ENCODE measurements at places on chromosomes 5 and 9.

DNA sequence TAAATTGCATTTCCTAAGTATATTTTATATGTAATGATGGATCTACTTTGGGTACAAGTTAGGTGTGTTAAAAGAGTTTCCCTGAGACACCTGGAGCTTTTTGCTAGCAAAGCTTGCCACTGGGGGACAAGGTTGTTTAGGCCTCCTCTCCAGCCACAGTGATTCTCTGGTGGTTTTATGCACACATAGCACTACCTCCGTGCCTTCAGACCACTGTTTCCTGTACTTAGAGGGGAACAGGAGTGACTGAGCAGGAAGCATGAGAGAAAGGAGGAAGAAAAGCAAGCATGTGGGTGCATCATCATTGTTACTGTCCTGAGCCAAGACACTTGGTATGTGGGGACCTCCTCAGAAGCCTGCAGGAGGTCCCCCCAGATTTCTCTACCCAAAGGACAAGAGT, 272.1 kb downstream of the RASEF start:
- DNase-seq: no peak

GRCh38 chr5:56078278-56079156, 83.8 kb upstream of the IL6ST start:
- DNase-seq: no peak

DNA sequence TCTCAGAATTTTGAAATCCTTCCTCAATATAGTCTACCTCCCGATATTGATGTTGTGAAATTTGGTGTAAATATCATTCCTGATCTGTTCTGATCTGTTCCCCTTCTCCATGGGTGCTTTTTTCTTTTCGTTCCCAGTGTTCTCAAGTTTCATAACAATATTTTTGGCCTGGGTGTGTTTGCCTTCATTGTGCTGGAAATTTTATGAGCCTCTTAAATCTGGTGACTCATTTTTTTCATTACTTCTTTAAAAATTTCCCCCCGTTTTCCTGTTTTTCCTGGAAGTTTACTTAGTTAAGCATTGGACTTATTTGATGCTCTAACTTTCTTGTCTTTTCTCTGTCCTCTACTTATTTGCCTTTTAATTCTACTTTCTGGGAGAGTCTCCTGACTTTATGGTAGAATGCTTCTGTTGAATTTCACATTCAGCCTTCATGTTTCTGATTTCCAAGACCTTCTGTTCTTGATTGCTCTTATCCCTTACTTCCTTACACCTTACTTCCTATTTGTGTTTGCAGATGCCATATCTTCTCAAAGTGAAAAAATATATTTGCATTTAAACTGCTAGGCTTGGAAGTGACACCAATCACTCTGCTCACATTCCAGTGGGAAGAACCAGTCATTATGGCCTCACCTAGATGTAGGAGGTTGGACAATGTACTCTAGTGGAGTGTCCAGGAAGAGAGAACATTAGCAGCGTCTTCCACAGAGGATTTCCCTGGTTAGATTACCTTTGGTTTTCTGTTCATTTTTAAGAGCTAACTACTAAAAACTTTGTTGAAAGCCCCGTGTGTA, 441.9 kb downstream of the ARHGEF28 start:
- no peak for DNase-seq

DNA sequence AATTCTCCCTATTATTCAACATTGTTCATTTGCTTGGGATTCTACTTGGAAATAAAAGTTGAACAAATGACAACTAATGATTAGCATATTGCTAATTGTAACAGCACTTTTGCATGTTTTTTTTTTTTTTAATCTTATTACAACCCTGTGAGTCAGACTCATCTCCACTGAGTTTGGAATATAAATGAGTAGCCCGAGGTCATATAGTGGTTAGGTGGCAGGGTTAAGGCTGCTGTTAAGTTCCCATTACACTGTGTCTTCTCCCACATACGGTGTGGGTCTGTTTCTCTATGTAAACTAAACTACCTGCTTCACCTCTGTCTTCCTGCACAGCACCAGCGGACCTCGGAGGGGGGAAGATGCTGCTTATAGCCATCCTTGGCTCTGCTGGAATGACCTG, 92.4 kb downstream of the EQTN start:
- no peak for DNase-seq

DNA sequence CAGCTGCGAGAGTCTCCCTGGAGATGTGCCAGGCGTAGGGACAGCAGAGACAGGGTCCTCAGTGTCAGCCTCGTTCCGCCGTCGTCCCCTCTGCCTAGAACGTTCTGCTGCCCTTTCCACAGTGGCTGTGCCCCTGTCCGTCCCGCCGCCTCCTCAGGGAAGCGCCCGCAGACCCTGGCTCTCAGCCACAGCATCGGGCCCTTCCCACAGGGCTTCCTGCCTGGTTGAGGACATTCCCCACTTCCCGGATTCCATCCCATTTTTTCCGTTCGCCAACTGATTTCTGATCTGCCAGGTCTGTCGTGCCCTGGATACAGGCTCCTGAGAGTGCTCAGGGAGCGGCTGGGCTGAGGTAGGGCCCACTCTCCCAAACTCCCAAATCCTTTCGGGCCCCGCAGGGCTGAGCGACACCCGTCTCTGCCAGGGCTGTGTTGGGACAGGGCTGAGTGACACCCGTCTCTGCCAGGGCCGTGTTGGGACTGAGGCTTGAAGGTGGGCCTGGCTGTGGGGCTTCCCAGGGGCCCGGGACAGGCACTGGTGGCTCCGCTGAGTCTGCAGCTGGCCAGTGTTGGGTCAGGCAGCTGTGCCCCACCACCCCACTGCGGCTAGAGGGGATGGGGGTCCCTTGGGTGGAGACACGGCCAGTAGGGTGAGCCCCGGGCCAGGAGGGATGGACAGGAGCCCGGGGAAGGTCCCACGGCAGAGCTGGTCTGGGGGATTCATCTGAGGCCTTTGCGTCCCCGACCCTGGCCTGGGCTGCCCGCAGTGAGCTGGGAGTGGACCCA, 15.9 kb downstream of the DNLZ start:
- DNase-seq: no peak

DNA sequence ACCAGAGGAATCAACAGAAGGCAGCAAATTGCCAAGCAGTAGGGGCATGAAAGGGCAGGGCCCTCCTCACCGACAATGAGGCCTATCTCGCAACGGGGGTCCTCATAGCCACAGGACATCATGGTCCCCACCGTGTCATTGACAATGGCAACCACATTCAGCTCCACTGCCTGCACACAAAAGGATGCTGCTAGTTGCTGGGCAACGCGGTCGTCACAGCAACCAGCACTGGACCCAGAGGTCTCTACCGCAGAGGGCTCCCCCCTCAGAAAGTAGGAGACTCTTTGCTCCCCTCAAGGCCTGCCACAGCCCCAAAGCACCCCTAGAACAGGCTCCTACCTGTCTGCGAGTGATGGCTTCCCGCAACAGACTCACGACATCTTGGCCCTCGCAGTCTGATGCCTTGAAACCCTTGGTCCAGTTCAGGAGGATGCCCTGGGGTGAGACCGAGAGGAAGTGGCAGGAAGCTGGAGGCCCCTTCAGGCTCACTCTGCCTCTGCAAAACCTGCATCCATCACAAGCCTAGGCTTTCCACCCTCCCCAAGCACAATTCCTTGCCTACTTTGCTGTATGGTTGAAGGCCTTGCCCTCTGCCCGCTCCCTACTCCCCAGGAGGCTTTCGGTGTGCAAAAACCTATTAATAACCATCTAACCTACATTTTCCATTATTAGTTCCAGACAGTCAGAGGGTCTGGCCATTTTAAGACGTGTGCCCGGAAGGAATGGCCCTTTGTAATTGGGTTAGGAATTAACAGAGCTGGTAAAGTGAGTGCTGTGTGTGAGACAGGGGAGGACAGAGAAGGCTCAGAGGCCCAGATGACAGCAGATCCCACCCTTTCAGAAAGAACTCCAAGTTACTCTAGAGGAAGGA, 15.2 kb downstream of the HK3 start:
- DNase-seq: no peak

DNA sequence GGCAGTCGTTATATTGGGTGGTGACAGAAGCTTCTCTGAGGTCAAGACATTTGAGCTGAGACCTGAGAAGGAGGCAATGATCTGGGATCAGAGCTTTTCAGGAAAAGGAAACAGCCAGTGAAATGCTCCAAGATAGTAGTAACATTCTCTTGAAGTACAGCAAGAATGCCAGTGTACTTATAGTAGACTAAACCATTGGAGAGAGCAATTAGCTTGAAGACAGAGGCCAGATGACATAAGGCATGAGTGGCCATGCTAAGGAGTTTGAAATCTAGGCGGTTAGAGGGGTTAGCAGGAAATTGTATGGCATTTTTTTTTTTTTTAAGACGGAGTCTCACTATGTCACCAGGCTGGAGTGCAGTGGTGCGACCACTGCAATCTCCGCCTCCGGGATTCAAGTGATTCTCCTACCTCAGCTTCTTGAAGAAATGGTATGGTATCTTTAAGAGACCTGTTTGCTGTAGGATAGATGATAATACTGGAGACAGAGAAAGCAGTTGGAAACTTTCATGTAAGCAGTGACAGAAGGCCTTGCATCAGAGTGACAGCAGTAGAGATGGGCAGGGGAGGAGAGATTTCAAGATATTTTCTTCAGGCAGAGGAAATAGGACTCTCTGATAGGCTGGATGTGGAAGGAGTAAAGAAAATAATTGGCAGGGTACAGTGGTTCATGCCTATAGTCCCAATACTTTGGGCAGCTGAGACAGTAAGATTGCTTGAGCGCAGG, 482.2 kb upstream of the PAPPA start:
- no peak for DNase-seq

DNA sequence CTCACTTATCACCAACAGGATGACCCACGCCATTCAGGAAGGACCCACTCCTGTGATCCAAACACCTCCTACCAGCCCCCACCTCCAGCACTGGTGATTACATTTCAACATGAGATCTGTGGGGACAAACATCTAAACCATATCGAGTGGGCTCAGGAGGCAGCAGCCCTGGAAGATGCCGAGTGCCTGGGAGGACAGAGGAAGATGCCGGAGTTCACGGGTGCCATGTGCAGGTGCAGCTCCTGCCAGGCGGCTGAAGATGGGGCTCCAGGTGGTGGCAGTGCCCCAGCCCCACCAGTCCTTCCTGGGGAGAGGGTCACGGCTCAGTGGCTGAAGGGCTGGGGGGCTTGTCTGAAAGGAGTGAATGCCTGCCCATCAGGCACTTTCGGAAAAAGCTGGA, 6.1 kb upstream of the CEP72 start:
- no peak for DNase-seq

- DNase-seq: no peak
These were observed 574.1 kb downstream of the EBF1 start for GRCh38 chr5:158525663-158526062.

DNA sequence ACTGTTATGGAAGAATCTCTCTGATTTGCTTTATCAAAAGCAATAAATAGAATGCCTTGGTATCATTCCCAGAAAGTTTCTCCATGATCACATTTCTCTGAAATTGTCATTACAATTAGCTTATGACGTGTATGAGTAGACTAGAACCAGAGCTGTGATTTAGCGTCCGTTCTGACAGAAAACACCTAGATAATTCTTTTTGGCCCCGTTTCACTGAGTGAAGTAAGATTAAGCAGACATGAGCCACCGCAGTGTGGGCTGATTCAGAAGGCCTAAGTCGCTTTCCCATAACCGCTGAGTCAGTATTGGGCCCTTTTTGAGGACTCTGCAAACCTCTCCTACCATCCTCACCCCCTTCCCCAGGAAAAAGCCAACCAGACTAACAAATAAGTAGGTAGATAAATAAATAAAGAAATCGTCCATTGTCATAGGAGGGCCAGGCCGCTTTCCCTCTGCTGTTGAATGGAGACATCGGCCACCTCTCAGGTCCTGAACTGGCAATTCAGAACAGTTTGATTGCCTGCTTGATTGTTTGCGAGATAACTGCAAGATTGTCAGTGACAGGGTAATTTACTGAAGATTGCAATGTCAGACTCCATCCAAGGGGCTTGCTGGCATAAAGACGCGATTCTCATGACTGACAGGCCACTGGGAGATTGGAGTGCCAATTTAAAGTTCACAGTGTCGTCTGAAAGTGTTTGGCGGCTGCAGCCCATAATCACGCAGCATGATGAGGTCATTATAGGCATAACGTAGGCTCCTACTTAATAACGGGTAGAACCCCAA, 105.0 kb upstream of the WWC1 start:
- no peak for DNase-seq

- DNase-seq: no peak
These were observed 95.7 kb upstream of the PTGER4 start for GRCh38 chr5:40584054-40584453.

DNA sequence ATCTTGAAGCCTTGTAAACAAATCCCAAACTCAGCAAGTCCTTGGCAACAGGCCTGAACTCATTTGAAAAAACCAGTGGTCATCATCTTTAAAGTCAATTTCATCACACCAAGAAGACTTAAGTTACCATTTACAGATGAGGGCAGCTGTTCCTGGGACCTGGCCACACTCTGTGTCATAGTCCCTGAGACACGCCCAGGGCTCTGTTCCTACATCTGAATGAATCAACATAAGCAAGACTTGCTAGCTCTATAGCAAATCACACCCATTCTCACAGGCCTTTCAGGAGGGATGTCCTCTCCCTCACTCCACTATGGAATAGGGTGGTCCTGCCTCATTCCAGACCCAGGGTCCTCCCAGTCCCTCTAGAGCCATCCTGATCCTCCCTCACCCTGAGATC, 142.8 kb downstream of the NSG2 start:
- DNase-seq: no peak

DNA sequence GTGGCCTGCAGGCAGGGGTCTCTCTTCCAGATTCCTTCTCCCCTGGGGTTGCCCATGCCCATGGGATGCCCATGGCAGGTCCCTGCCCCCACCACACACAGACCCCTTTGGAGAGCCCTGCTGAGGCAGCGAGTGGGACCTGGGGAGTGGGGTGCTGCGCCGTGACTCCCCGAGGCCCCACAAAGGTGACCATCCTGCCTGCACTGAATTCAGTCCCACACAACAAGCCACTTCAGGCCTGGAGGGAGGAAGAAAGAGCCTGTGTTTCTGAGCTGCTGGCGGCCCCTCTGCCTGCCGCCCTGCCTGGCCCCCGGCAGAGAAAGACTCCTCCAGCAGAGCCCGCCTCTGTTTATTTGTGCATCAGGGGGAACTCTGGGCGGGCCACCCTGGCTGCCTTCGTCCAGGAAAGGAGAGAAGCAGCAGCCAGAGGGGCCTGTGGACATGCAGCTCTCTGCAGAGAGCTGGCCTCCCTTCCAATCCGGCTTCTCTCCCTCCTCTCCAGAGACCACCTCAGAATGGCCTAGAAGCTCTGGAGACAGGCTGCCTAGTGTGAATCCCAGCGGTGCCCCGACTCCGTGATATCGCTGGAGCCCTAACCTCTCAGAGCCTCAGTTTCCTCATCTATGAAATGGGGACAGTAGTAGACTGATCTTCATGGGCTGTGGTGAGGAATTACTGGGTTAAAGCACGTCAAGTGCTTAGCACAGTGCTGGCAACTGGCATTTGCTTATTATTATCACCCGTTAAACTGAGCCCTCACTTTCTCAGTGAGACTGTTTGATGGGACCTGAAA, 72.9 kb downstream of the COL27A1 start:
- no peak for DNase-seq

DNA sequence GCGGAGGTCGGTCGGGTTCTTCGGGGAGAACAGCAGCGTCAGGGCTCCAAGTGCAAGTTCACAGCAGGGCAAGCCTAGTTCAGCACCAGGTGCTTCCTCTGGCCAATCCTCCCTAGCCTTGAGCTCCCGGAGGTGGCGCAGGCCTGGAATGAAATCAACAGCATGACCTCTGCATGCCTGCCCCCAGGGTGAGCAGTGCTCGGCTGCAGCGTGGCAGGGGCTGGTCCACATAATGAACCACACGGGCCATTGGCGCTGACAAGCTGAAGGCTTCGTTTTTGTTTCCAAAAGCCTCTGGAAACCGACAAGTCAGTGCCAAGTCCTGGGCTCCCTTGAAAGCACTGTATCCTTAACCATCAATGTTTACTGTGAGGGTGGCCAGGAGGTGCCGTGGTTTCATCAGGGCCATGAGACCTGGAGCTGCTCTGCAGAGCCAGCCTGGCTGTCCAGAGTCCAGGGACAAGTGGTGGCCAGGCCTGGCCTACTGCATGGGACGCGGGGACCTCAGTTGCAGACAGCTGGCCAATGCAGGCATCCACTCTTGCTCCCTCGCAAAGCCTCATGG, 2.1 kb upstream of the INPP5E start:
- DNase-seq: no peak

Measured in stimulated activated CD4-positive, alpha-beta T cell treated with anti-CD3 and anti-CD28 coated beads, TNF-alpha, amount 100 ng/mL, for 24 hours (primary cell).